ENCODE measurements at places on chromosomes 7 and 10. TPM values are rescaled to one million over a fixed set of nuclear protein-coding genes. Genes with fewer than 3 reads are reported as not detected.

OTUD1 gene
- total RNA-seq = 11.9 TPM

GRCh38 chr10:16965740-16966447 lies 148.7 kb upstream of the RSU1 start:
- DNase-seq = no peak

VAX1 gene
- 26.3 TPM for total RNA-seq

LDB3 gene
- total RNA-seq = 0.36 TPM

DNA sequence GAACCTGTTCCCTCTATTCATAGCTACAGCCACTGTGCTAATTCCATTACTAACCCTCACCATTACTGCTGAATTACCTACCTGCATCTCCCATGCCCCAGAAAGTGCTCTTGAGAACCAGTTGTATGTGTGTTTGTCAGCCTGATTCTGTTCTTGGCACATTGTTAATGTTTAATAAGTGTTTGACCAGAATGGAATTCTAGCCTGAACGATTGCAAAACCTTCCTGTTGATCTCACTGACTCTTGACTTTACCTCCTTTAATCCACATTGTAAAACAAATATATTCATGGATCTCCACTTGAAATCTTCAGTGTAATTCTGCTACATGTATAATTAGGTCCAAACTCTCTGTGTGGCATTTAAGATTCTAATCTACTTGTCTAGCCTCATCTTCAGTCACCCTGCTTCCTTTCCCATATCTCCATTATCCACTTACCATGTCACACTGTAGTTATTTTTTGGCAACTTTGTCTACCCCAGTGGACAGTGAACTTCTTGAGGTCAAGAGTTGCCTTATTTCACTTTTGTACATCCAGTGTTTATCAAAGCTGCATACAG lies 4.9 kb downstream of the ZNF277 start:
- no peak for DNase-seq

GRCh38 chr7:112782498-112782897 lies 7.7 kb downstream of the TMEM168 start:
- no peak for DNase-seq

FFAR4 gene
- not detected for total RNA-seq

GJD4 gene
- total RNA-seq = not detected

PCDH15 gene
- 0.05 TPM for total RNA-seq

GRCh38 chr10:11207560-11207844 lies 189.8 kb downstream of the CELF2 start:
- DNase-seq = no peak

DNA sequence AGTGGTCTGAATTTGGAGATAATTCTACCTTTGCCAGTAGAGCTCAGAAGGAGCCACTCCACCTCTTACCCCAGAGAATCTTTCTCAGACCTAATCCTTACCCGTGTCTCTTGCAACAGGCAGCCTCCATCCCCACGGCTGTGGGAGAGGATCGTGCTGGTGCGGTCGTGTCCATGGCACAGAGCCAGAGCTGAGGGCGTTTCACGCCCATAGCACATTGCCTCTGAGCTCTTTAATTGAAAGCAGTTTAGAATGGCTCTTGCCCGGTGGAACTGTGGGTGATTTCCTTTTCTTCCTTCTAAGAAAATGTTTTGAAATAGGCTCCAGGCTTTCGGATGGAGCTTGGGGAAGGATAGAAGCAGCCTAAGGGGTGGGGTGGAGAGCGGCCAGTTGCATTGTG lies 41.5 kb downstream of the PRF1 start:
- no peak for DNase-seq

DNA sequence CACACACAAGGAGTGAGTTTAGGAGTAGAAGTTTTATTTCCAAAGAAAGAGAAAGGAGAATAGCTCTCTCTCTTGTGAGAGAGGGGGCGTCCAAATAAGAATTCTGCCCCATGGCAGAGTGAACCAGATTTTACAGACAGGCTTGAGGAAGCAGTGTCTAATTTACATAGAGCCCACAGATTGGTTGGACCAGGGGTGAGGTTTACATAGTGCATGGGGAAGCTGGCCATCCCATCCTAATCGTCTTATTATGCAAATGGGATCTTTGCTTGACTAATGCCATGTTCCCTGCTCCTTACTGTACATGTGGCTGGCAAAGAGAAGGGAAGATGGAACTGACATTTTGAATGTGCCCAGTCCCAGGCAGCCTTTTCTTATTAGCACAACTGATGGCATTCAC lies 60.0 kb upstream of the ACSM6 start:
- no peak for DNase-seq

DNA sequence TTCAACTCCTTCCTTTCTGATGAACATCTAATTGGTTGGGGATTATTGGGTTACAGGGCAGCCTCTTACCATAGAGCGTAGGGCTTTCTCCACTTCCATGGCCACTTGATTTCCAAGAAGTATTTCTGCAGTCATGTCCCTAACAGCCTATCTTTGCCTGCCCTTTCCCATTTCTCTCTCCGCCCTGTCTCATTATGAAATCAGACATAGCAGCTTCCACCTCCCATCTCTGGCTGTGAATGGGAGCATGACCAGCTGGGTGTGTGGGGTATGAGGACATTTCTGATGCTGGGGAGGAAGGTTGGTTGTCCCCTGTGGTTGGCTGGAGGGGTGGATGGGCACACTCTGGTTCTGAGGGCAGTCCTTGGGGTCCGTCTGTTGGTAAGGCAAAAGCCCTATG lies 41.2 kb downstream of the ADCYAP1R1 start:
- no peak for DNase-seq

- no peak for DNase-seq
These were observed 603.2 kb downstream of the MAGI2 start for GRCh38 chr7:78850093-78850740.

DNA sequence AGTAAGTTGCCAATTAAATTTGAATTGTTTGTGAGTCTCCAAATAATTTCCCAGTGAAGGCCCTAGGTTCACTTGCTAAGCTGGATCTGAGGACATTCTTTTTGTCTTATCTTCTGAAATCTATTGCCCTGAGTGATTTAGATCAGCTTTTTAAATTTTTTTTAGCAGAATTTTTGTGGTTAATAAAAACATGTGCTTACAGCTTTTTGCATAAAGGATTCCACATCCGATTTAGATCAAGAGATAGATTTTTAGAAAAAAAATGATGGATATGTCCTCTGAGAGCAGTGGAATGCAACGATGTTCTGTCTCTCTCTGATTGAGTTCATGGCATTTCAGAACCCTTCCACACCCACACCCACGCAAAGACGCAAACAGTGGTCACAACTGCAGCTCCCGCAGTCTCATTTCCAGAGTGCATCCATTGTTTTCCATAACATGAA lies 358.8 kb downstream of the SUGCT start:
- no peak for DNase-seq

DNA sequence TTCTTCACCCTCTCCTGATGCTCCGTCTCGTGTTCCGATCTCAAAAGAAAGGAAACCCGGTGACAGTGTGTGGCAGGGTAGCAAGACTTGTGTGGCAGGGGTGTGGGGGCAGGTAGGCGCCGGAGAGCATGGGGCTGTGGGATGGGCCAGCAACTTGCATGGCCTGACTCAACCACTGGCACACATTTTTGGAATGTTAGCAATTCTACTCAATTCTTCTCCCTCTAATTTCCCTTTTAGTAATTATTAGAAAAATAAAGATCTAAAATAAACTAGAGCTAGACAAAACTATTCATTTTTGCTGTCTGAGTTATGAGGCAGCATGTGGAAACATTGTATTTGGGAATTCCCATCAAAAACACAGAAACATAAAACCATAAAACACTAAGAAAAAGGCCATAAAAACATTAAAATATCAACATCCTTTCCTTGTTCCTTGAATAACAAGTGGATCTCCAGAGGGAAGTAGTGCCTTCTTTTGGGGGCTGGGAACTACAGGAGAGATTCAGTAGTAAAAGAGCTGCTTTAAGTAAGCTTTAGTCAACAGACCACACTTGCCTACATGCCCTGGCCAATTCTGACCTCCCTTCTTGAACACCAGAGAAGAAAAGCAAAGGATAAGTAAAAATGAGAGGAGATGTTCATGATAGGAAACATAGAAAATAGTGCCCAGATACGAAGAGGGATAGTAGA lies 21.8 kb downstream of the SEMA3C start:
- no peak for DNase-seq

TFR2 gene
- total RNA-seq = 1.0 TPM

- DNase-seq = no peak
These were observed 594.8 kb upstream of the SEMA3D start for GRCh38 chr7:85781606-85782005.

- no peak for DNase-seq
These were observed 135.4 kb downstream of the CXCL12 start for GRCh38 chr10:44249490-44249889.

GIMAP7 gene
- total RNA-seq = 2.2 TPM

DNA sequence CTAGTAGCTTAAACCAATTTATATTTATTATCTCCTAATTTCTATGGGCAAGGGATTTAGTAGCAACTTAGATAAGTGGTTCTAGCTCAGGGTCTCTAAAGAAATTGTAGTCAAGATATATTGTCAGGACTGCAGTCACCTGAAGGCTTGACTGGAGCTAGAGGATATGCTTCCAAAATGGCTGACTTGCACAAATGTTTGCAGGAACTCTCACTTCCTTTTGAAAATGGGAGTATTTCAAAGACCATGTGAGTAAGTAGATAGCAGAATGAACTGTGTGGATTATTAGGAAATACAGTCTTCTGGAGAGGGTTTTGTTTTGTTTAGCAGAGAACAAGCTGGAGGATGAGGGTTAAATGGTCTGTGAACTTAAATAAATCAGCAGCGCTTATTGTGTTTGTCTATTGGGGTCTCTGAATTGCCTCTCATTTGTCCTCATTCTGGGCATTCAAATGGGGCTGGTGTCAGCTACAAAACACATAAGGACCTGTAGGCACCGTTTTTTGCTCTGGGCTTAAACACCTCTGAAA lies 524.6 kb downstream of the LRMDA start:
- DNase-seq = no peak

GRCh38 chr7:26165950-26166683 lies 14.1 kb downstream of the NFE2L3 start:
- DNase-seq = no peak

- no peak for DNase-seq
These were observed 143.4 kb downstream of the TPST1 start for GRCh38 chr7:66348531-66348930.

GRCh38 chr10:17077346-17077781 lies 52.2 kb downstream of the CUBN start:
- DNase-seq = no peak

MMP21 gene
- total RNA-seq = not detected

DNA sequence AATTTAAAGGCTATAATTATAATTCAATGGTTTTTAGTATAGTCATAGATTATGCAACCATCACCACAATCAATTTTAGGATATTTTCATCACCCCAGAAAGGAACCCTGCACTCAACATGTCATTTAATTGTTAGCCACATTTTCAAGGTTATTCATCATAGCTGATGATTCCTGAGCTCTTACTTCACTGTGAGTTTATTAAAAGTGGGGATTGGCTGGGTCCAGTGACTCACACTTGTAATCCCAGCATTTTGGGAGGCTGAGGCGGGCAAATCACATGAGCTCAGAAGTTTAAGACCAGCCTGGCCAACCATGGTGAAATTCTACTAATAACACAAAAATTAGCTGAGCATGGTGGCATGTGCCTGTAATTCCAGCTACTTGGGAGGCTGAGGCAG lies 787 bp downstream of the CCL26 start:
- DNase-seq = no peak

AOC1 gene
- total RNA-seq = 0.41 TPM

GRCh38 chr10:30488316-30488715 lies 54.3 kb downstream of the MAP3K8 start:
- DNase-seq = no peak

DNA sequence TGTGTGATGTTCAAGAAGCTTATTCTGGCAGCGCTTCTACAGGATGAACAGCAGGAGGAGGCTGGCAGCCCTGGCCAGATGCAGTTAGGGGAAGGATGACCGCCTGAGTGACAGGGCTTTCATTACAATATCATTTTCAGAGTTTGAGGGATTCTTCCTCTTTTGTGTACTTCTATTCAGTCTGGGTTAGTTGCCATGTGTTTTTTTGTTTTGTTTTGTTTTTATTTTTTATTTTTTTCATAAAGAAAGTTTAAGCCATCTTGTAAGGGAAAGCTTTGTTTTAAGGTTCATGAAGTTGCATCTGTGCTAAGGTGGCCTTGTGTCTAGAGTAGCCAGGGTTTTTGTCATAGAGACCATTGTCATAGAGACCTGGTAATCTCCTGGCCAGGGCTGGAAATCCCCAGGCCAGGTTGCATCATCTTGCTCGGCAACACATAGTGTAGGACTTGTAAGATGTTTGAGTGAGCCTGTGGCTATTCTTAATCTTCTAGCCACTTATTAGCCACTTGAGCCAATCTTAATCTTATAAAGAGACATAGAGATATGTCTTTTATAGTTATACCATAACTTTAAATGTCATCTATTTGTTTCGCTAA lies 230.5 kb upstream of the TMEM229A start:
- DNase-seq = no peak

TWIST1 gene
- 2.4 TPM for total RNA-seq

ABCB1 gene
- total RNA-seq = 1.0 TPM

ZP3 gene
- total RNA-seq = 105 TPM

DNA sequence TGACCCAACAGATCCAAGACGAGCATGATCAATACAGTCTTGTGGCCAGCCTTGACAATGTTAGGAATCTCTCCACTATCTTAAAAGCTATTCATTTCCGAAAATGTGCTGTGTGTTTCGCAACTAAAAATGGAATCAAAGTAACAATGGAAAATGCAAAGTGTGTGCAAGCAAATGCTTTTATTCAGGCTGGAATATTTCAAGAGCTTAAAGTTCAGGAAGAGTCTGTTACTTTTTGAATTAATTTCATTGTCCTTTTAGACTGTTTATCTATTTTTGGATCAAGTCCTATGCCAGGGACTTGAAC lies 24.3 kb upstream of the TIAL1 start:
- no peak for DNase-seq
